Right ventricle myocardium superior (tissue), 1 donor: ENCODE measurements at places on chromosomes 6 and 20.

DNA sequence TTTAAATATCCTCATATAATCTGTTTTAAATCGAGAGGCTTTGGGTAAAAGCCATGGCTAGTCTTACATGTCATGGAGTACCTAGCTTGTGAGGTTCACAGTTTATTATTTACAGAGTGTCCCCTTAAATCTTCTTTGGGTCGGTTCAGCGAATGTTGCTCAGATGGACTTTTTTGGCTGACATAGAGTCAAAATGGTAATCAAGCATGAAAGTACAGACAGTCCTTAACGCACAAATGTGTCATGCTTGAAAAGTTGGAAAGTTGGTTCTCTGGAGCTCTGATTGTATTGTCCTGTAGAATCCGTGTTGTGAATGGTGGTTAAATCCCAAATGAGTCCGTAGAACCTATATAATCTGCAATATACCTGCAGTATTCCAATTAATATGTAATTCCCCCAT, 22.0 kb downstream of the PTPN1 start:
- DNase-seq = no peak

GRCh38 chr6:134324141-134324540, 6.2 kb upstream of the SGK1 start:
- DNase-seq = no peak

- no peak for DNase-seq
These were observed 226.8 kb upstream of the PDE10A start for GRCh38 chr6:165889636-165890403.

- no peak for DNase-seq
These were observed 28.3 kb upstream of the SH3BGRL2 start for GRCh38 chr6:79602859-79603258.

DNA sequence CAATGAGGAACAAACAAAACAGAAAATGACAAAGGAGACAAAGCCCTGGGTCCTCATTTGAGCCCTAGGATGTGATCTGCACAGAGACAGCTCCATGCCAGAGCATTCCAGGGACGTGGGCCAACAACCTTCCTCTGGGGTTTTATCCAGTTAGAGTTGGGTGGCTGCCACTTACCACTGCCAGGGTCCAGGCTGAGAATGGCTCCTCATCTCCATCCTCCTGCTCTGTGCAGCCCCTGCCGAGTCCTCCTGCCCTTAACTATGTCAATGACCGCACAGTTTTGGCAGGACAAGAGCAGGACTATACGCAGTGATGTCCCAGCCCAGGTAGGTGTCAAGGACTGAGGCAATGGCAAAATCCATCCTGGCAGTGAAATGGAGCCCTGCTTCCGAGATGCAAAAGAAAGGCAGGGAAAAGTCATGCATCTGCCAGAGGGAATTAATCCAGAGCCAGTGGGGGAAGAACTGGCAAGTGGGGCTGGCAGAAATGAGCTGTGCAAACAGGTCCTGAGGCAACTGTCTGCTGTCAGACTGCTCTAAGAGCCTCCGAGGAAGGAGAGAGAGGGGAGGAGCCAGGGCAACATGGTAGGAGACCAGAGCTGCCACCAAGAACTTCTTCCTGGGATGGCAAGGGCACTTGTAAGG, 449.4 kb downstream of the PTPRT start:
- DNase-seq = peak; percentile 68

DNA sequence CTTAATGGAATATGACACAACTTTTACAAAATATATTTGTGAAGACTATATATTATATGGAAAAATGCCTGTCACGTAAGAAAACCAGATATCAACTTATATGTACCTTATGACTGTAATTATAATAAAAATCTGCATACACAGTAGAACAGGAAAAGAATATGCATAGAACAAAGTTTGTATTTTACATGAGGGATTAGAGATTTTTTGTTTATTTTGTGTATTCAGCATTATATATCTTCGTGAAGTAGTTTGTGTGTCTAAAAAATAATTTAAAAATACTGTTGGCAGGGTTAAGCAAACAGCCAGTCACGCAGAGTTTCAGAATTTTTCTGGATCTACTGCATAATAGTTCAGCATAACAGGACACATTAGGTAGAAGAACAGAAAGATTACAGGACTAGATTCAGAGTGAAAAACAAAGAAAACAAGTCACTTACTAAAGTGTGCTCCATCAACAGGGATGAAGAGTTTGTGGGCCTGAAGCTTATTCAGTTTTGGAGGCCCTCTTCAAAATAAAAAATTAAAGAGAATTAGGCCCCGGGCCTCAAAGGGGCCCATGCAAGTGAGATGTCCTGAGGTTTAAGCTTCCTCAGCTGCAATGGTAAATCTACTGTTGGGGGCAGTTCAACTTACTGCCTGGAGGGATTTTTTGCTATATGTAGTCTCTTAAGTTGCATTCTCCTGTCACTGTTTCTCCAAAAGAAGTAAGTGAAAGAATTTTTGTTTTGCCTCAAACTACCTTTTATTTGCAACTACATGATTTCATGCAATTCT, 16.3 kb downstream of the TXLNB start:
- no peak for DNase-seq

DNA sequence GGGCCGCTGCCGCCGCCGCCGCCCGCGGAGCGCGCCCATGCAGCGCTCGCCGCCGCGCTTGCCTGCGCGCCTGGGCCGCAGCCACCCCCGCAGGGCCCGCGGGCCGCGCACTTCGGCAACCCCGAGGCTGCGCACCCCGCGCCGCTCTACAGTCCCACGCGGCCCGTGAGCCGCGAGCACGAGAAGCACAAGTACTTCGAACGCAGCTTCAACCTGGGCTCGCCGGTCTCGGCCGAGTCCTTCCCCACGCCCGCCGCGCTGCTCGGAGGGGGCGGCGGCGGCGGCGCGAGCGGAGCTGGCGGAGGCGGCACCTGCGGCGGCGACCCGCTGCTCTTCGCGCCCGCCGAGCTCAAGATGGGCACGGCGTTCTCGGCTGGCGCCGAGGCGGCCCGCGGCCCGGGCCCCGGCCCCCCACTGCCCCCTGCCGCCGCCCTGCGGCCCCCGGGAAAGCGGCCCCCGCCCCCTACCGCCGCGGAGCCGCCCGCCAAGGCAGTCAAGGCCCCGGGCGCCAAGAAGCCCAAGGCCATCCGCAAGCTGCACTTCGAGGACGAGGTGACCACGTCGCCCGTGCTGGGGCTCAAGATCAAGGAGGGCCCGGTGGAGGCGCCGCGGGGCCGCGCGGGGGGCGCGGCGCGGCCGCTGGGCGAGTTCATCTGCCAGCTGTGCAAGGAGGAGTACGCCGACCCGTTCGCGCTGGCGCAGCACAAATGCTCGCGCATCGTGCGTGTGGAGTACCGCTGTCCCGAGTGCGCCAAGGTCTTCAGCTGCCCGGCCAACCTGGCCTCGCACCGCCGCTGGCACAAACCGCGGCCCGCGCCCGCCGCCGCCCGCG, 730 bp downstream of the INSM1 start:
- DNase-seq = no peak

- DNase-seq = no peak
These were observed 4.1 kb downstream of the CNBD2 start for GRCh38 chr20:35972462-35972861.

GRCh38 chr6:118992186-118992795, 57.3 kb upstream of the MCM9 start:
- DNase-seq = no peak

- DNase-seq = no peak
These were observed 491.4 kb upstream of the SOX4 start for GRCh38 chr6:21102201-21102600.

- DNase-seq = no peak
These were observed 24.9 kb downstream of the TTI1 start for GRCh38 chr20:38008233-38008944.

GRCh38 chr6:158457616-158458278, 102.1 kb upstream of the TMEM181 start:
- no peak for DNase-seq

- DNase-seq = peak; percentile 63
These were observed at the start of gene HIVEP1 for GRCh38 chr6:12012038-12012557. Gene HIVEP1 (plus strand): TSS chr6:12012312. CDS start chr6:12015629, 3,317 bp downstream.

- DNase-seq = peak; percentile 54
These were observed 1.3 kb downstream of the MAN1A1 start for GRCh38 chr6:119348096-119348747.

- DNase-seq = no peak
These were observed 323.1 kb downstream of the HDGFL1 start for GRCh38 chr6:22892452-22892851.

GRCh38 chr6:134416418-134417154, 98.7 kb upstream of the SGK1 start:
- DNase-seq = no peak

DNA sequence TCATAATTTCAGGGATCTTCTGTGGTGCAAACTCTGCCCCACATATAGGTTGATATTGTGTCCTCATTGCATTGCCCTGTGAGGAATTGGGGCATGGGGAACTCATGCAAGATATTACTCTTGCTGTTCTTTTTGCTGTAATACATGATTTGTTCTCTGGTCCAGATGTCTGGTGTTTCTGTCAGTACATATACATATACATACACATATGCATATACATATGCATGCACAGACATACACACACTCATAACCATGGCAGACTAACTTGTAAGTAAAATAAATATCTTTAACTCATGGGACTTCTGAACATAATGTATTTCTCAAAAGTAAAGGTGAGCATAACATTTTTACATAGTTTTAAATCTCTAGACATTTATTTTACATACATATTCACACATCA, 438.3 kb downstream of the CD109 start:
- no peak for DNase-seq

DNA sequence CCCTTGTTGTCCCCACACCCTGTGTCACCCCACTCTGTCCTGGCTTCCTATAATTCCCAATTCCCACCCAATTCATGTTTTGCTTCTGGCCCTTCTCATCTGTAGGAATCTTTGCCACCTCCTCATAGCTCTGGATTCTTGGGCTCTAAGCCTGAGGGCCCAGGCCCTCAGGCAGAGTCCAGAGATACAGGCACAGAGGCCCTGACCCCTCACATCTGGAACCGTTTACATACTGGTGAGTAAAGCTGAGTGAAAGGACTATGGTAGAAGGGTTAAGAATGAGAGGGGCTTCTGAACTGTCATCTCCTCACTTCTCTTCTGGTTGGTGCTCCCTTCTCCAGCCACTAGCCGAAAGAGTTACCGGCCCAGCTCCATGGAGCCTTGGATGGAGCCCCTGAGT, 13.6 kb downstream of the PRRC2A start:
- no peak for DNase-seq

- DNase-seq = peak; percentile 90
These were observed 7.8 kb upstream of the MDGA1 start for GRCh38 chr6:37705239-37706051.

GRCh38 chr6:10210052-10210451, 204.8 kb downstream of the TFAP2A start:
- DNase-seq = no peak

DNA sequence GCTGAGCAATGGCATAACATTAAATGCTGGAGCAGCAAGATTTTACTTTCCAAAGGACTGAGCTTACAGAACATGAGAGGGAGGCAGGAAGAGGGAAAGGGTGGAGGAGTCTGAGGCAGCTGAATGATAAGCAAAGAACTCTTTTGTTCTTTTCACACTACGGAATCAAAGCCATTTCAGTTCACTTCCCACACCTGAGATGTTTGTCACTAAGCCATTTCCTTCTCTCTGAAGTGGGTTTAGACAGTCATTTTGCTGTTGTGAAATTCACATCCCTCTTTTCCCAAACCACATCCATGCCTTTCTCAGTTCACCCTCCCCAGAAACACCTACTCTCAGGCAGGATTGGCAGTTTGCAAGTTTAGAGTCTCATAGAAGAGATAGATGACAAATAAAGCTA, 267.9 kb downstream of the ADGRG6 start:
- no peak for DNase-seq

- DNase-seq = no peak
These were observed 6.2 kb downstream of the BPIFB3 start for GRCh38 chr20:33059741-33060390.

- peak; percentile 15 for DNase-seq
These were observed 8.4 kb downstream of the EMILIN3 start for GRCh38 chr20:41358230-41358629.

DNA sequence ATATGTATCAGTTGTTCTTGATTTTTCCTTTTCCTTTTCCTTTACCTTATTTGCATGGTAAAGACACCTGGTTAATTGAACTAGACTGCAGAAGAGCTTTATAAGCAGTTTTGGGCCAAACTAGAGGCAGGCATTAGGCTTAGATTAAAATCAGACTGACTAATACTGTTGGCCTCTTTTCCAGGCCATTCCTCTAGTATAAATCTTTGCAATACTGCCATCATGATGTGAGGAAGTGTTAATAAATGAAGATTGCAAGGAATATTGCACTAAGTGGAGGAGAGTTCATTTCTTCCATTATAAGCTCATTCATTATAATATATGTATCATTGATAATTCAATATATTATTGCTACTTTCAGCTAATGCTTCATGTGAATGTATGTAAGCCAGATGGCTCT, 163.8 kb downstream of the MMUT start:
- no peak for DNase-seq

DNA sequence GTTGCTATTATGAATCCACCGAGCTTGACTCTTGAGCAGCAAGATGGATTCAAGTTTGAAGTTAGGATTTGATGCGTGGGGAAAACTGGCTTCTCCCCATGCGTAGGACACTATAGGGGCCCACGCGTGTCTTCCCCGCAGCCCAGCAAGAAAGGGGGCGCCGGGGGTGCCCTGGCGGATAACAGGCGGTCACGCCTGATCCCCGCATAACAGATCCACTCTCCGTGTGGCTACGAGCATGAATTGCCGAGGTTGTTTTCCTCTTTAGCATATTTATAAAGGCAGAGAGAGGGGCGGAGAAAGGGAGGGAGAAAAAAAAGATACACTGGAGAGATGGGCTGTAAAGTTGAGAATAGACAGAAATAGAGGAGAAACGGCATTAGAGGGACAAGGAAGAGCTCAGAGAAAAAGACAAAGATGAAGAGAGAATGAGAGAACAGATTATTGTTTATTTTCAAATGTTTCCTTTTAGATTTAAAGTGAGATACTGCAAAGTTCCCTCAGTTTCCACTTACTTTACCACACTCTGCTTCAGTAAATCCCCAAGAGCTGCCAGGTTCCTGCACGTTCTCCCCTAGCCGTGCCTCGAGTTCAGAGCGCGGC, 32.0 kb downstream of the TFAP2A start:
- DNase-seq = no peak

DNA sequence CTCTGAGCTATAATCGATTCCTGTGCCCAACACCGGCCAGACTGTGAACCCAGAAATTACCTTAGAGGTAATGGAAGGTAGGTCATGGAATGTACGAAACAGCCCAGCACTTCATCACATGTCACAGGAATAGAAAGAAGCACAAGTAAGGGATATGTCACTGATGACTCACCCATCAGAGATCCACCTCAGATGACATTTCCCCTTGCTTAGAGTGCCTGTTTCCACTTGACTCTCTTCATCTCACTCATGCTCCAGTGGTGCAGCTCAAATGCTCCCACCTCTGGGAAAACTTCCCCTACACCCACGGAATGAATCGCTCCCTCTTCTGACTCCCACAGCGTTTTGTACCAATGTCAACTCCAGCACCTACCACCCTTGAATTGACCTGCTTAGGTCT, 381.6 kb upstream of the CNR1 start:
- no peak for DNase-seq

DNA sequence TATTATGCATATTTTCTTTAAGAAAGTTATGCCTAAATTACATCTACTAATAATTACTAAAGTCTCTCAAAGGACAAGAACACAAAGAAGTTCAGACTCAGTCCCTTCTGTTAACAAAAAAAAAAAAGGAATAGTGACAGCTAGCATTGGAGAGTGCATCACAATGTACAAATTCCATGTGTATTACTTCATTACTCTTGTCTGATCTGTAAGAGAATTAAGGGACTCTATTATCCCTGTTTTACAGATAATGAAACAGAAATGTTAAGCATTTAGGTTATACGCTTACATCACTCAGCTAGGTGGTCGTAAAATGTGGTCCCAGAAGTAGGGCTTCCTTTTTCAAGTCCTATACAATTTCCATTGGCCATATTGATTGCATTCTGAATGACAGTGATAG, 17.2 kb upstream of the VNN1 start:
- DNase-seq = no peak
